Epithelial cell of prostate (primary cell): ENCODE measurements at places on chromosomes 3 and 15.
A peak's percentile ranks its signal among the peaks of the same experiment; 100 is the strongest.

DNA sequence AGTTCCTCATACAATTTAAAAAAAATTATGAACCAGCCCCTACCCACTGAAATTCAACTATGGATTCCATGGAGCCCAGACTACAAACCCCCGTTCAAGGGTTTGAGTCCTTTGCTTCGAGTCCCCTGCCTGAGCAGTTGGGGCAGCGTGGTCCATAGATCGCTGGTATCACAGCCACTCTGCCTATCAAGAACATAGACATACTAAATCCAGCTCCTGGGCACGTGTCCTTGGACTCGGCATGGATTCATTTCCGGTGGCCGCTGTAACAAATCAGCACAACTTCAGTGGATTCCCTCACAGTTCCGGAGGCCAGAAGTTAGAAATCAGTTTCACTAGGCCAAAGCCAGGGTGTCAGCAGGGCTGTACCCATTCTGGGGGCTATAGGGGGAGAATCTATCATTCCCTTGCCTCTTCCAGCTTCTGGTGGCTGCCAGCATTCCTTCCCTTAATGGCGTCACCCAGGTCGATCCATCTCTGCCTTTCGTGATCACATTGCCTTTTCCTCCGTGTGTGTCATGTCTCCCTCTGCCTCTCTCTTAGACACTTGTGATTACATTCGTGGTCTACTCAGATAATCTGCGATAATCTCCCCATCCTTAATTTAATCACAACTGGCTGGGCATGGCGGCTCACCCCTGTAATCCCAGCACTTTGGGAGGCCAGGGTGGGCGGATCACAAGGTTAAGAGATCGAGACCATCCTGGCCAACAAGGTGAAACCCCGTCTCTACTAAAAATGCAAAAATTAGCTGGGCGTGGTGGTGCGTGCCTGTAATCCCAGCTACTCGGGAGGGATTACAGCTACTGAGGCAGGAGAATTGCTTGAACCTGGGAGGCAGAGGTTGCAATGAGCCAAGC is 4.6 kb upstream of the TMEM44 start:
- no peak for DNase-seq

DNA sequence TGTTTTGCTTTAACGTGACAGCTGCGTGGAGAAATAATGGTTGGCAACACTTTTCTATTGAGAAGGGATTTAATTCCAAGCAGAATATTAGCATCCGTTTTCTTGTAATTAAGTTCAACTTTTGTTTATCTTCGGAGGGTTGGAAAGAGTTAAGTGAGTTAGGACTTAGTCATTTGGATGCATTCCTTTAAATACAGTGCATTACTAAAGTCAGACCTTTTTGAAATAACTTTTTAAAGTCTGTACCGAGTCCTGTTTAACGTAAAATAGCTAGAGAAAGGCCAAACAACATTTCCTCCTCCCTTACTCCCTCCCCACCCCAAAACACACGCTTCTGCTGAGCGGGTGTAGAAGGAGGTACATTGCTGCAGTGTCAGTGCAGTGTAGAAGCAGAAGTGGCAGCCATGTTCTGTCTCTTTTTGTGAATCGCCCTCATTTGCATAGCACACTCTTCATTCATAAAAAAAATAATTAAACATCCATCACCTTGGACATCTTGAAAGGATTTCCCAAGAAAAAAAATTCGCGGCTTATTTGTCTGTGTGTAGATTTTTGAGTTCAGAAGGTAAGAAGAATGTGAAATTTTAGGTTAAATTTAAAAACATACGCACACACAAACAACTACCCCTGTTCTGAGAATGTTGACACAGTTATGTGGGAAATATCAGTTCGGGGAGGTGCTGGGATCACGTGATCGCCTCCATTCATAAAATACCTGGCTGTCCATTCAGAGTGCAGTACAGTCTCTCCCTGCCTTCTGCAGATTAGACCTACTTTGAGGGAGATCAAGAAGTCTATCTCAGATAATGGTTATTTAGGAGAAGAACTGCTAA is 1.6 kb downstream of the SPRED1 start:
- DNase-seq, result no peak

GRCh38 chr15:75215107-75216004 is 13.7 kb downstream of the C15orf39 start:
- DNase-seq, result no peak

GRCh38 chr3:165751637-165752036 is 85.6 kb downstream of the BCHE start:
- DNase-seq, result no peak

- no peak for DNase-seq
Measured at GRCh38 chr3:140015741-140016140, 80.8 kb downstream of the CLSTN2 start.

DNA sequence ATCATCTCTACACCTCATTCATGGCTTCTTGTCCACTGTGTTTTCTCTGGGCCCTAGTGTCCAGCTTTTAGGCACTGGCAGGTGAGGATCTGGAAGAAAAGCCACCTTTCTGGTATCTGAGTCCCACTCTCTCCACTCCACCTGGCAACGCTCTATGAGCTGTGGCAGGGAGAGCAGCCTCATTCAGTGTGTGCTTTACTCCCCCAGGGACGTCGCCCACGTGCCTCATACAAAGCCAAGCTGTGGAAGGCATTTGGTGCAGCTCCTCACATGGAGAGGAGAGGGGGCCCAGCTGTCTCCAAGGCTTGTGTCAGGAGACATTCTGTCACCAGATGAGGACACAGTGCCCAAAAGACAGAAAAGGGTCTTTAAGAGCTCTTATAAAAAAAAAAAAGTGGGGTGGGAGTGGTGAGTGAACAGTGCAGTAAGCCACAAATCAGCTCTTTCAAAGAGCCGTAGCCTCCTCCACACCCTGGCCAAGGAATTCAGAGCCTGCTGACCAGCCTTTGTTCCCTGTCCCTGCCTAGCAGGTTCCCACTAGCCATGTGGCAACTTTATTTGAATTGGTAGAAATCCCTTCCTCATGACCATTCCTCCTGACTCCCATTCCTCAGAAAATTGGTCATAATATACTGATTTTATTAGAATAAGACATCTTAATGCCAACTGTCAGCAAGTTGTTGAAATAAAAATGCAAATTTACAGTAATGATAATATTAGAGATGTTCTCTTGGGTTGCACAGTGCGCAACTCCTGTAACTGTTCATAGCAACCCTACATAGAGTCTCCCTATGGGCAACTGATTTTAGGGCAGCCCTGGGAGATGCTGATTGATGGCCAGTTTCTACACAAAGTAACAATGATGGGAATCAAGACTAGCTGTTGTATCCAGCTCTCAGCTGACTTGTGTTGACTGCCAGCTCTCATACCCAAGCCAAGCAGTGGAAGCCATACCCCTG is 29.5 kb downstream of the GALNT15 start:
- no peak for DNase-seq

- no peak for DNase-seq
Measured at GRCh38 chr3:66499881-66500575, 794 bp downstream of the LRIG1 start.

- no peak for DNase-seq
Measured at GRCh38 chr3:47586746-47587145, 8.1 kb upstream of the CSPG5 start.

GRCh38 chr3:123723522-123724168 is 138.8 kb upstream of the HACD2 start:
- DNase-seq, result no peak

DNA sequence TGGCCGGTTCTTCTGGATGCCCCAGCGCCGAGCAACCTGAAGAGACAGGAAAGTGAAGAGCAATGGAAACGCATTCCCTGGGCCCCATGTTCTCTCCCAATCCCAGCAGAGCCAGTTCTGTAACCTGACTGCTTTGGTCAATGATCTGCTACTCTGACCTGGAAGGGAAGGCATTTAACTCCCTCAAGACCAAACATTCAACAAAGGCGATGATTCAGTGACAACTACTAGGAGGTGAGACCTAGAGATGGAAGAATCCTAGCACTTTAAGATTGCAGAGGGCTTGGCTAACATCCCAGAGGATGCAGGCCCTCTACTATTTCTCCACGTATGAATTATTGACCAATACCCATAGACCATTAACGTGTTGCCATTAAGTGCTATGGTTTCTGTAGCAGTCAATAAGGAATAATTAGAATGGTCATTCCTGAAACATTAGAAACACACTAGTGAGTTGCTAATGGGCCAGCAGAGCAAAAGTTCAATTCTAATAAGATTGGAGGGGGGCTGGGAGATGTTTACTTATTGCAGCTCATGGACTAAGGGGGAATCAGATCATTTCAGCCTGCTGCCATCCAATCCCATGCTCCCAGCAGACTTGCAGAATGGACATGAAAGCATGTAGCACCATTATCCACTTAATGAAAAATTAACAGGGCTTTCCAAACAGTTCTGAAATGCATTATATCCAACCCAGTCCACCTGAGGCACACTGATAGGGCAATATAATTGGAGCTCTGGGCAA is 56.6 kb downstream of the ETV5 start:
- DNase-seq, result no peak

GRCh38 chr3:133256787-133257483 is 142.9 kb upstream of the BFSP2 start:
- peak; percentile 10 for DNase-seq

- no peak for DNase-seq
Measured at GRCh38 chr15:74725225-74725774, at the start of gene CYP1A1. CYP1A1 (minus strand) TSS chr15:74725528; CDS start chr15:74723097, 2,431 bp downstream.

DNA sequence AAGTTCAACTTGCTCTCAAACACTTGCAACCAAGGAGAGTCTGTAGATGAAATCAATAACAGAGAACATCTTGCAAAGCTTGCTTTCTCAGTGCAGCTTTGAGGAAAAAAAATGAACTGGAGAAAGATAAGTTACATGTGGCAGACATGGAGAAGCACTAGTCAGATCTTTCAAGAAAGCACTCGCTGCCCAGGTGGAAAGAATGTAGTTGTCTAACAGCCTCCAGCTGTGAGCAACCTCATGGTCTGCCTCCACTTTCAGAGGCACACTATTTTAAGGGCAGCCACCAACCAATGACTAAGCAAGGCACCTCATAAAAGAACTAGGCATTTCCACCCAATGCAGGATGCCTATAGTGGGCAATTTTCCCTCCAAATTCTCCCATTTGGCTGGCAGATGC is 125.4 kb upstream of the CPNE4 start:
- DNase-seq, result no peak

- no peak for DNase-seq
Measured at GRCh38 chr15:34688699-34689098, 66.1 kb downstream of the GJD2 start.

DNA sequence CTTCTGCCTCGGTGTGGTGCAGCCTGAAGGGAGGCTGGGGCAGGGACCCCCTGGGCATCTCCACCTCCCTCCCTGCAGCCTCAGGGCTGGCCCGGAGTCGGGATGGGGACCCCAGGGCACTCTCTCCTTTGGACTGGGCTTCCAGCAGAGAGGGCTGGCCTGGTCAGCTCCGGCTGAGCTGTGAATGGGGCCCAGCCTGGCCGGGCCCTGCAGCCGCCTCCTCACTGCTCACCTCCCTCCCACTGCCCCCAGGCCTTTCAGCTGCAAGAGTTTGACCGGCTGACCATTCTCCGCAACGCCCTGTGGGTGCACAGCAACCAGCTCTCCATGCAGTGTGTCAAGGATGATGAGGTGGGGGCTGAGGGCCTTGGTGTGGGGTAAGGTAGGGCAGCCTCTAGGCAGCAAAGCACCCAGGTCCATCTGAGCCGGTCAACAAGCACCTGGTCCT is 36.0 kb downstream of the PSTPIP1 start:
- DNase-seq, result no peak

- no peak for DNase-seq
Measured at GRCh38 chr3:68802111-68802870, 130.1 kb downstream of the TAFA4 start.

DNA sequence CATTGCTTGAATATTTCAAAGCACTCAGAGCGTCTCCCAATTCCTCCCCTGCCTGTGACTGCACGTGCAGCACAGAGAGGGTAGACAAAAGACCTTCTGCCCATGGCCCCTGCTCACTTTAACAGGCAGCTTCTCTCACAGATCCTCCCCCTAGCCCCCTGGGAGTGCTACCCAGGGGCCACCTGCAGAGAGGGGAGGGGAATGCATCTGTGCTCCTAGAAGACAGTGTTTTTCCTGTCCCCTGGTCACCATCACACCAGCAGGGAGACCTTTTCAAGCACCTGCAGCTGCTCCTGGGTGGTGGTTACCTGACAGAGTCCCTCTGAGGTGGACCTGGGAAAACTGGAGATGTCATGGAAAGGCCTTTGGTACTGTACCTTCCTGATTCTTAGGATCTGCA is 56.7 kb upstream of the PRR23C start:
- no peak for DNase-seq

DNA sequence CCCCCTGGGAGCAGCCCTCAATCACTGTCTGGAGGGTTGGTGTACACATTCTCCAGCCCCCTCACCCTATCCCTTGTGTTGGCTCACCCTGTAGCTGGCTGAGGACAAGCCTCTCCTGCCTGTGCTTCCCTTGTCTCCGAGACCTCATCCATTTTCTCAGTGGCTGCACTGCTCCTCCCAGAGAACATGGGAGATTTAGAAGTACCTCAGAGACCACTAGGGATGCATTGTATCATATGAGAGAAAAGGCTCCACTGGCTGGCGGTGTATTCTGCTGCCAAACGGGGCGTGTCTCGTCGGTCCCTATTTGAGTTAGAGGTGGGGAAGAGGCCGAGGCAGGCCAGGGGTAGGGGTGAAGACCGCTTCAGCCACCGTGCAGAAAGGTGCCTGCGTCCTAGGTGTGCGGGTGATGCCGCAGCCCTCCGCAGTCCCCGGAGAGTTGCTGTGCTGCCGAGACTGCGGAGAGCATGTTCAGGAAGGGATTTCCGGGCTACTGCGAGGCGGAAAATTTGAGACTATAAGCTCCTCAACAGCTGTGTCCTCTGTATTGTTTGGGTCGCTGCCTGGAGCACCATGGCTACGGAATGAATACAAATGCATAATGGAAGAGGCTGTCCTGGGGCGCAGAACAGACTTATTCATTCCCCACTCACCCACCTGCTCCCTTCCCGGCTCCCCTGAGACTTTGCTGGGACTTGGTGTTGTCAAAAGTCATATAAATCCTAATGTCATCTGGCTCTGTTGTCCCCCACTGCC is 43.8 kb downstream of the SPSB4 start:
- DNase-seq, result no peak

DNA sequence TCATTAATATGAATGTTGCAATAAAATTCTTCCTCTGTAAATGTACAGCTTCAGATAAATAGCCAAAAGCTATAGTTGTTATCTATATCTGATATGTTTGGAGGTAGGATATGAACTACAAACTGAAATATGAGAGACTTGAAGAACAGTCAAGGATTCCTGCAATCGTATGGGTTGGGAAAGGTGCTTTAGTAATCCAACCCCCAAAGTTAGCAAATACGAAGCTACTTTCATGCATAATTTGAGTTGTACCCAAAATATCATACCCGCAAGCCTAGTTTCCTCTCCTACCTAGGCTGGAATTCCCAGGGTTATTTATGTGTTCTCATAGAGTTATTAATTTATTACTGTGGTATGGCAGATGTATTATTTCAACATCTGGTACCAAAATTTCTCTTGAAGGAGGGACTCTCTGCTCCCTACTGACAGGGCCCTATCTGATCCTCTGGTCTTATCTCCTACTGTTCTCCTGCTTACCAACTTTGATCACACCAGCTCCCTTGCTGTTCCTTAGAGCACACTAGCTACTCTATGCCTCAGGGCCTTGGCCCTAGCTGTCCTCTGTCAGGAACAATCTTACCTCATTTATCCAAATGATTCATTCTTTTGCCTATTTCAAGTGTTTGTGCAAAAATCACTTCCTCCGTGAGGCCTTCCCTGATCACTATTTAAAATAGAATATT is 140.4 kb upstream of the CCDC54 start:
- no peak for DNase-seq
